ENCODE measurements at places on chromosomes 3 and 15.
A peak's percentile ranks its signal among the peaks of the same experiment; 100 is the strongest.

GRCh38 chr15:62270216-62270921 is 105.3 kb upstream of the C2CD4B start:
- DNase-seq, result no peak

DNA sequence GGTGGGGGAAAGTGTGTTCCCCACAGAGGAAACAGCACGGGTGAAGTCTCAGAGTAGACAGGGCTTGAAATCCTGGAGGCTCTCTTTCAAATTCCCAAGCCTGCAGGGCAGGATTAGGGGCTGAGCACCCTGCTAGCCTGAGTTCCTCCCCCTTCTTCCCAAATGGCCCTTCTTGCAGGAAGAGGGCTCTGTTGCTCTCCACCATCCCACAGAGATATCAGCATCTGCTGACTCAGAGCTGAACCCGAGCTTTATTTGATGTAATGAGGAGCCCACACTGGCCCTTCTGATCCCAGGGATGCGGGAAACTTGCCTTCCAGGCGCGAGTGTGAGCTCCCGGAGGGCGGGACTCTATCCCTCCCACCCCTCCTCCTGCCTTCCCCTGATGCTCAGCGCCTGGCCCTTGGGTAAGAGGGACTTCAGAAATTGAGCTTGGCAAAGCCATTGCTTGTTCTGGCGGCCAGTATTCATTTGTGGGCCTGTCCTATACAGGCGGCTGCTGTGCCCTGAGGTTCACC is 1.4 kb upstream of the STRA6 start:
- no peak for DNase-seq

GRCh38 chr3:29283231-29284119 is 2.6 kb downstream of the RBMS3 start:
- no peak for DNase-seq

DNA sequence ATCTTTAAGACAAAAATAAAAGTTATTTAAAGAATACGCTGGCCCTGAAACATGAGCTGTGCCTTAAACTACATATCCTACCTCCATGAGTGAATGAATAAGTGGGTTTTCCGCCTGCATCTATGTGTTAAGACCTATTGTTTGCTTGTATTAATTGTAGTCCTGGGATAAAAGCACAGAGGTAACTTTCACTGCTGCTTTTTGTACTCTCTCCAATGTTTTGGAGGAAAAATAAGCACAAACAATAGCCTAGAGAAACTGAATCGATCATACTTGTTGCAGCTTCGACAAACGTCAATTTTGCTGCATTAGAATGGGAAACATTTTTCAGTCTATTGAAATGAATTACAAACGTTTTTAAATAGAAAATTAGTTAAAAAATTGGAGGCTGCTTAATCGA is 1.3 kb upstream of the CTNNB1 start:
- DNase-seq, result no peak

DNA sequence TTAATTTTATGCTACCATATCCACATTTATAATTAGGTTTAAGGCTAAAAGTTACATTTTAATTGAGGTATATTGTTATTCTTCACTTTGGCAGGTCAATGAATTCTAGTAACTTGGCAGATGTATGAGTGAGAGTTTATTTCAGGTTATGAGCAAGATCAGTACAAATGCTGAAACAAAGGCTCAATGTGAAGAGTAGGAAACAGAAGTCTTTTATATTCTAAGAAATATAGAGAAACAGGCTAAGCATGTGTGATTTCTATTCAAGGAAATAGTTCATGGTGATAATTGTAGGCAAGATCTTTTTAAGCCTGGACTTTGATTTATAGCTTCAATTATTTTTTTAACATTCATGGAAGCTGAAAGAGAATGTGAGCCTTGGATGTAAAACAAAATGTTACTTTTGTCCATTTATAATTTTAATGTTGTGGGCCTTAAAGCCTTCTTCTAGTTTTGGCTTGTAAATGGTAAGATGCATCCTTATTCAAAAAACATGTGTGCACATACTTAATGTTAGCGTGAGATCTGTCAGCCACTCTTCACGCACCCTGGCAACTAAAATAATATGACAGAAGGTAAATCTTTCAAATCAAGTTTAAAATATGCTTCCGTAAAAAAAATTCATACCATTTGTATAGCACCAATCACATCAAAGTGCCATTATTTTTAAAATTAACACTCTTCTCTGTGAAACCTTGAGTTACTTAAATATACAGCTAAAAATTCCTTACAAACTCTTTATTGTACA is 22.8 kb upstream of the OSTN start:
- DNase-seq, result no peak

DNA sequence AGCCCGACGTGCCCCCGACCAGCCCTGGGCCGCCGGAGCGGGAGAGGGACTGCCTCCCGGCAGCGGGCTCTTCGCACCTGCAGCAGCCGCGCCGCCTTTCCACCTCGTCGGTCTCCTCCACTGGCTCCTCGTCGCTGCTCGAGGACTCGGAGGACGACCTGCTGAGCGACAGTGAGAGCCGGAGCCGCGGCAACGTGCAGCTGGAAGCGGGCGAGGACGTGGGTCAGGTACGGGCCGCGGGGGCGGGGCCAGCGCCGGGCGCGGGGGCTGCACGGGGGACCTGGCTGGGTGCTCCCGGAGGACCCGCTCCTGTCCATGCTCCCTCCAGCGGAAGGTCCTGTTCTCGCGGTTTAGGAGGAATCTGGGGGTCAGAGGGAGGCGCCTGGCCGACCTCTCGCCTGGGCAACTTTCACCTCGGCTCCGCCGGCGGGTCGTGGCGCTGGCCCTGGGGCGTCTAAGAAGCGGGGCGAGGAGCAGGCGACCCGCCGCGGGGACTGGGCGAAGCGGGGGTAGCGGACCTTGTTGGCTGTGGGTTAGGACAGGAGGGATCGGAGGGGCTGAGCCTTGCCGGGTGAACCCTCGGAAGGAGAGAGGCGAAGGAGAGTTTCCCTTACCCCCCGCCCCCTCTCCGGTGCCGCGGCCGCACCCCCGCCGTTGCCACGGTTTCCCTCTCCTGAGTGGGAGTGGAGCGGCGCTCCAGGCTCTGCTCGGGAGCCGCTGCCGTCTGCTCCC is 682 bp downstream of the ITPKA start:
- DNase-seq, result no peak

DNA sequence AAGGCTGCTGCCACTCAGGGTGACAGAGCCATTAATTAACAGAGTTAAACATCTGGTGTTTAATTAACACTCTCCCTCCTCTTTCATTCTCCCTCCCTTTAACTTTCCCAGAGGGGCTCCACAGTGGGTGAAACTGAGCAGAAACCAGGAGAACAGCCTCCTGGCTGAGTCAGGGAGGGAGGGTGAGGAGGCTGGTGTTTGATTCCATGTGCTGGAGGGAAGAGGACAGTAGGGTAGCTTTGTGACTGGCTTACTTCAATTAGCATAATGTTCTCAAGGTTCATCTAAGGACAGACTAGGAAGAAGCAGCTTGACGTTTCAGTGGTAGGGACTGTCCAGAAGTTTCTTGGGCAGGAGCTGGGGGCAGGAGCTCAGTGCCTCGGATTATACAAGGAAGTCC is 62.8 kb downstream of the SEMA5B start:
- no peak for DNase-seq

DNA sequence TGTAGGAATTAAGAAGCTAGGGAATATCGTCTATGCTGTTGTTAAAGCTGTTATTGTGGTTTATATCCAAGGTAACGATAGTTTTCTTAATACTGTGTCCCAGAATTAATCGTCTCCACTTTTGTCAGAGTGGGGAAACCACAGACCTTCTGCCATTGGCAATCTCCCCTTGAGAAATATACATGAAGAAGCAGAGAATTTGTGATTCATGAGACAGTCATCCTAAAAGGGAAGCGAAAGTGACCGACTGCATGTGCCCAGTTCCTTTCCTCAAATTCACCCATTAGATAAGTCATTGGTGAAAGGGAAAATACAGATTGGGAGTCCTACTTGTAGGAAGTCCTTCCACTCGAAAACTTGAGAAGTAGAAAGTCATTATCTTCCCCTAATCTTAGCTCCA is 26.6 kb downstream of the DIPK2A start:
- DNase-seq, result no peak

GRCh38 chr3:41693799-41694198 is 268.1 kb downstream of the ULK4 start:
- no peak for DNase-seq

DNA sequence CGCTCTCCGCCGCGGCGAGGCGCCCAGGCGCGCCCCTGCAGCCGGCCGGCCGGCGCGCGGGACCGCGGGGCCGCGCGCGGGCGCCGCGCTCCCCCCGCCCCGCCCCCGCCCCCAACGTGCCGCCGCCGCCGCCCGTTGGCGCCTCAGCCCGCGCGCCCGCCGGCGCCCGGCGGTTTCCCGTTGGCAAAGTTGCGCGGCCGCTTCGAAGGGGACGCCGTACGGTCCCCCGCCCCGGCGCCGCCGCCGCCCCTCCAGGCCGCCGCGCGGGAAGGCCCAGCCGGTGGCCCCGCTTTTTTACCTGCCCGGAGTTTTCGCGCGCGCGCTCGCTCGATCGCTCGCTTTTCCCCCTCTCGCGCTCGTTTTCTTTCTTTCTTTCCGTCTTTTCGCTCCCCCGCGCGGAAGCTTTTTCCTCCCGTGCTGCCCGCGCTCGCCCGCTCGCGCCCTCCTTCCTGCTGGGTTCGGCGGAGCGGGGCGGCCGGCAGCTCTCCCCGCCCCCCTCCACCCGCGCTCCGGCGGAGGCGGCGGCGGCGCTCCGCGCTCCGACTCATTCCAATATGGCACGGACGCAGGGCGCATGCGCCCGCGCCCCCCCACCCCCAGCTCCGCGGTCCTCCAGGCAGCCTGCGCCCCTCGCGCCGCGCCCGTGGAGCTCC is at the start of gene SFMBT1:
Gene SFMBT1 (minus strand): TSS at position 556 of the 653 bp plus-strand sequence. CDS start 76,945 bp downstream, outside the sequence.
- DNase-seq, result no peak

DNA sequence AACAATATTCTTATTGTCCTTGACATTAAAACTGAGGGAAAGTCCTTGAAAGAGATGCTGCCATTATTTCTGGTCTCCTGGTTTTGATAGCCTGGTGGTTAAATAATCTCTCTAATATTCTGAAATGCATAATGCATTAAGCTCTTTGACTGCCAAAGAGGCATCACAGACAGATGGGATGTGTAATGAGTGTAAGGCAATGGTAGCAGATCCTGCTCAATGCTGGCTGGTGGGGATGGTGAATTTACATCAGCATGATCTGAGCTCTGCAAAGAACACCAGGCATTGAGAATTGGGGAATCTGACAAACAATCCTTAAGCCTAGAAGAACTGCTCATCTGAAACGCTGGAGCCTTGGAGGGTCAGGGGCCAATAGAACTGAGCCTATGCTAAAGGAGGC is 528.6 kb upstream of the LMCD1 start:
- no peak for DNase-seq

- DNase-seq, result no peak
Measured at GRCh38 chr3:116166121-116166520, 279.2 kb downstream of the LSAMP start.

DNA sequence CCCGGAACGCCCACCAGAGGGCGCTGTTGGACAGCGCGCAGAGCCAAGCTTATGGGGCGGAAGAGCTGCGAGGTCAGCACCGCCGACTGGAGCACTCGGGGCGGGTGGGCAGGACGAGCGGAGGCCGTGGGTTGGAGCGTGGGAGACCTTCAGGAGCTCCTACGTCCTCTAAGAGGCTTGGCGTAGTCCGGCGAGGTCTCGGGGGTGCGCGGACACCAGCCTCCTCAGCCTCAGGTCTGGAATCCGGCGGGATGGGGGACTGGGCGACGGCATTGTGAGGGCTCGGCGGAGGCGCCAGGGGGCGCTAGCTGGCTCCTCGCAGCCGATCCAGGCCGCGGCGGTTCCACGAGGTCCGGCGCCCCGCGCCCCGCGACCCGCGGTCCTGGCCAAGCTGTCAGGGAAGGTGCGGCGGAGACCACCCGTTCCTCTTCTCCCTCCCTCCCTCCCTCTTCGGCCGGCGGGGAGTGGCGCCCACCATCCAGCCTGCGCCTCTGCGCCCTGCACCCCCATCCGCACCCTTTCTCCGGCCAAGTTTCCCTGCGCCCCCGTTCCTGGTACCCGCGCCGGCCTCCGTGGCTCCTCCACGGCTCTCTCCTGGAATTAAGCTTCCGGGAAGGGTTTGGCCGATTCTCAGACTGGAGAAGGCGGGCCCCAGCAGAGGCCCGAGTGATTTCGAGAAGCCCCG is 24.3 kb upstream of the POLG start:
- DNase-seq, result peak; percentile 72

GRCh38 chr15:74050127-74050526 is 32.2 kb downstream of the GOLGA6A start:
- no peak for DNase-seq

DNA sequence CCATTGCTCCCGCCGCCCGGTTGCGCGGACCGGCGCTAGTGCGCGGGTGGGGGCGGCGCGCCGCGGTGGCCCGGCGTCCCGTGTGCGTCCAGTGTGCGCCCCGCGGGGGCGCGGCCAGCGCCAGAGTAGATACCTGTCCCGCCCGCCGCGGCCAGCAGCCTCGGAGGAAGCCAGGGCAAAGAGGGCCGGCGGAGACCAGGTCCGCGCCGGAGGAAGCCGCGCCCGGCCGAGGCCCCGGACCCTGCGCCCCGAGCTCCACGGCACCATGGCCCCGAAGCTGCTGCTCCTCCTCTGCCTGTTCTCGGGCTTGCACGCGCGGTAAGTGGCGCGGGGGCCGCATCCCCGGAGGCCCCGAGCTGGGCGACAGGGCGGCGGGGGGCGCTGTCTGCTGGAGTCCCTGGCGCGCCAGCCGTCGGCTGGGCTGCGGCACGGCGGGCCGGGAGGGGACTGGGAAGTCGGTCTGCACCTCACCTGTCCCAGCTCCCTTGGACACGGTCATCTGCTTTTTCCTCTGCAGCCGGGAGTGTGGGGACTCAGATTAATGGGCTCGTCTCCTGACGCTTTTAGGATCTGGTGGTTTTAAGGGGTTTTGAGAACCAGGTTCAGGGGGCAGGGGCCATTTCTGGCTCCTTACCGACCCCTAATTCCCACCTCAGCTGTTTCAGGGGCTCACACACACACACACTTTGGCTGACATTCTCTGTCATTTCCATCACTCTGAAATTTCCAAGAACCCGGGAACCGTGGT is 464 bp downstream of the GABRG3 start:
- DNase-seq, result no peak

DNA sequence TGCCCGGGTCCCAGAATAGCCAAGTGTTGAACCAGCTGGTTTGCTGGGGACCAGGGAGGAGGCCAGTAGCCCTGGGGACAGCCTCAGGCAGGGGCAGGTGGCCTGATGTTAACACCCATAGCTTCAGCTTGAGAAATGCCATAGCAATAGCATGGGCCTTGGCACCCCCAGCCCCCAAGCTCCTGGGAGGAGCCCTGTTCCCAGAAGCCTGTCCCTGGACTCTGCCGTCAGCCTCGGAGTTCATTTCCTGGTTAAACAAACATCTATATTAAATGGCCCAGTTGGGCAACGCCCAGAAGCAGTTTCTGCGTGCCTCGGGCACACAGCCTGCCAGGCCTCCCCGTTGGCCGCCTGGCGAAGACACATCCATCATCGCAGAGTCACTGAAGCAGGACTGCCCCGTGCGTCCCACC is 58.2 kb downstream of the FGD5 start:
- no peak for DNase-seq

DNA sequence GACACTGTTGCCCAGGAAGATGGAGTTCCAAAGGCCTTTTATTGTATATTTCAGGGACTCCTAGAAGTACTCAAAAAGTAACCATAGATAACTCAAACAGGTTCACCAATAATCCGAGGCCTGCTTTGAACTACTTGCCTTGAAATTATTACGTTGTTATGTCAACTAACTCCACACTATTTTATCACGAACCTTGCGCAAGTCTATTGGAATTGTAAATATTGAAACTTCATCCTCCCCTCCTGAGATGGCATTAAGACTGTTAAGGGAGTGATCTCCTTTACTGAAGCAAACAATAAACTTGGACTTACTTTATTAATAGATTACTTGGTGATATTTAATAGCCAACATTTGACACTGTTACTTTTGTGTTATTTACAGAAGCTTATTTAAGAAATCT is 199.6 kb upstream of the GADL1 start:
- no peak for DNase-seq

GRCh38 chr3:187612656-187613055 is 57.5 kb downstream of the SST start:
- DNase-seq, result no peak
